ENCODE measurements at places on chromosomes 16 and 17. TPM values are rescaled to one million over a fixed set of nuclear protein-coding genes. Genes with fewer than 3 reads are reported as not detected.
A peak's percentile ranks its signal among the peaks of the same experiment; 100 is the strongest.

DNA sequence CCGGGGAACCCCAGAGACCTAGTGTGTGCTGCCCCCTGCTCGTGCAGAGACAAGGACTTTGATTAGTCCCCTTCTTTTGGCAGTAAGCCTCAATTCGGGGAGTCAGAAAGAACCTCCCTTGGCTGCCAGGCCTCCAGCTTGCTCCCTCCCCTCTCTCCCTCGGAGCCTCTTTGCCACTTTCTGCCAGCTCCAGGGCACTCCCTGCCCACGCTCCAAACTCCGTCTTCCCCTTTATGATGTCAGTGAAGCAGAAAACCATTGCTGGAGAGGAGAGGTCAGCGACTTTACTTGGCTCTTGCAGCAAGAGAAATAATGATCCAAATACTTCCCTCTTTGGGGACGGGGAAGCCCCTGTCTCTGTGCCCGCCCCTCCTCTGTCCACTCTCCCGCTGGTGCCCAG is 28.1 kb downstream of the TTYH2 start:
- DNase-seq, result peak; percentile 46

GRCh38 chr16:57194512-57194911 is 8.4 kb downstream of the RSPRY1 start:
- DNase-seq, result peak; percentile 93

- DNase-seq, result no peak
Observed at GRCh38 chr16:68219725-68220351, 16.1 kb downstream of the ESRP2 start.

DNA sequence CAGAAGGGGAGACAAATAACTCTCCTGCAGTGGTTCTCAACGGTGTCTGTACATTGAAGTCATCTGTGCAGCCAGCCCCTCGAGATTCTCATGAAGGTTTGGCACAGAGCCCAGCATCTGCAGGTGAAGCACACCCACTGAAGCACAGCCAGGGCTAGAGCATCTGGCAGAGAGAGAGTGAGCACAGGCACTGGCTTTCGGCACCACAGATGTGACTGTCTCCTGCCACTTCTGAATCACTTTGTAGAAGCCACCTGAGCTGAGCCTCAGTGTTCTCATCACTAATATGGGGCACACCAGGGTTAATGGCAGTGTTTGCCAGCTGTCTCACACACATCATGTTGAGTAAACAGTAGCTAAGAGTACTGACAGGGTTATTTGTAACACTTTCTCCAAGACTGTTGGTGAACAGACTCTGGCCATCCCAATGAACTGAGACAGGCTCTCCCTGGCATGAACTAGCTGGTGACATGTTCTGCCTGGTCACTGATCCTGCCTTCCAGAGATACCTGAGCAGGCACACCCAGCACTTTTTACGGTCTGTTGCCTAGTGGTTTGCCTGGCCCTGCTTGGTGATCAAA is 10.9 kb downstream of the HSPB9 start:
- no peak for DNase-seq

DNA sequence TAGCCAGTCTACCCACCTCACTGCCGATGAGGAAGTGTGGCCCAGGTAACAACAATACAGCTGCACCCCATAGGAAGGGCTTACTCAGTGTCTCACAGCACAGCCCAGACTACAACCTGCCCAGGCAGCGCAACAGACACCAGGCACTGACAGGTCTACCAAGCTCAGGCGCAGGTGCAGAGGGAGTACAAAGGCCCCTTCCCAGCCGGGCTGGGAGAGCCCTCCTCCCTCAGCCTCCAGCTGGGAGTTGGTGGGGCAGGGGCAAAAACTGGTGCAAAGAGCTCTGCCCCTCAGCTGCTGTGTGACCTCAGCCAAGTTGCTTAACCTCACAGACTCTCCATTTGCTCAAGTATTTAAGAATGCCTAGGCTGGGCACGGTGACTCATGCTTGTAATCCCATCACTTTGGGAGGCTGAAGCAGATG is 112.6 kb upstream of the LHX1 start:
- no peak for DNase-seq

The TOX3 gene
- 3.9 TPM for total RNA-seq

GRCh38 chr17:73901661-73902415 is 257.6 kb upstream of the SDK2 start:
- peak; percentile 31 for DNase-seq

DNA sequence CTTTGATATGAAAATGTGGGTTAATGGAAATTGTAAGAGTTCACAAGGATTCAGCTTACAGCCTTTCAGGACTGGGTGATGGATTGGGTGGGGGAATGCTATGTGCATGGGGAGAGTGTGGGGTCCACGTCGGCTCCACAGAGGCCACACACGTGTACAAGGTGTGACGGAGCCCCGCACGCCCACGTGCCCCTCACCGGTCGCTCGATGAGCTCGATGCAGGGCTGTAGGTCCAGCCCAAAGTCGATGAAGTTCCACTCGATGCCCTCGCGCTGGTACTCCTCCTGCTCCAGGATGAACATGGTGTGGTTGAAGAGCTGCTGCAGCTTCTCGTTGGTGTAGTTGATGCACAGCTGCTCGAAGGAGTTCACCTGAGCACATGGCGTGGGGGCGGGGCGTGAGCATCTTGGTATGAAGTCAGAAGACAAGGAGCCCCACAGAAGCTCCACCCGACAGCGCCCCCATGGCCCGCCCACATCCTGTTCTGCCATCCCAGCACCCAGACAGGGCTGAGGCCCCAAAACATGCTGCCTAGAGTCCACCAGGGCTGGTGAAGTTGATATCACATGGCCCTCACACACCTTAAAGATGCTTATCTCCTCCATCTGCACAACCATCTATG is 99.1 kb downstream of the MYH11 start:
- DNase-seq, result no peak

DNA sequence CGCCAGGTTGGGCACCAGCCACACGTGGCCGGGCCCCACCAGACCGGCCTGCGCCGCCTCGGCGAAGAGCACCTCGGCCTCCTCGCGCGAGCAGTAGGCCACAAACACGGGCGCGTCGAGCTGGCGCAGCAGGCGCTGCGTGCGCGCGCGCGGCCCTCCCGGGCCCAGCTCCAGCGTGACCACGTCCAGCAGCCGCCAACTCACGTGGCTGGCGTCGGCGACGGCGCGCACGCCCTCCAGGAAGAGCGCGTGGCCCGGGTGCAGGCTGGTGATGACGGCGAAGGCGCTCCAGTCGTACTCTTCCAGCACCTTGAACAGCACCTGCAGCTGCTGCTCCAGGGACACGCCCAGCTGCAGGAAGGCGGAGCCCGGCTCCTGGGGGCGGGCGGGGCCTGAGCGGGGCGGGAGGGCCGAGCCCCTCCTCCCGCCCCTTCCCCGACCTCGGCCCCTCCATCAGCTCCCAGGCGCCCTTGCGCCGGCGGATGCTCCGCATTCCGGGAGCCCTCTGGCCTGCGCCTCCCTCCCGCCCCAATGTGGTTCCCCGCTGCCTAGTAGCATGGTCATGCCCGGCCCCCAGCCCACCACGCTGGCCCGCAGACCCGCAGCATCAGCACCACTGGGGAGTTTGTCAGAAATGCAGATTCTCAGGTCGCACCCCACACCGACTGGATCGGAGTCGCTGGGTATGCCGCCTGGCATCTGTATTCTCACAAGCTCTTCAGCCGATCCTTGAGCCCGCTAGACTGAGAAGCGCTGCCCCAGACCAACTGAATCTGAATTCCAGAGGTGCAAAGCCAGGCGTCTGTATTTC is 7.2 kb downstream of the GRIN2C start:
- no peak for DNase-seq

DNA sequence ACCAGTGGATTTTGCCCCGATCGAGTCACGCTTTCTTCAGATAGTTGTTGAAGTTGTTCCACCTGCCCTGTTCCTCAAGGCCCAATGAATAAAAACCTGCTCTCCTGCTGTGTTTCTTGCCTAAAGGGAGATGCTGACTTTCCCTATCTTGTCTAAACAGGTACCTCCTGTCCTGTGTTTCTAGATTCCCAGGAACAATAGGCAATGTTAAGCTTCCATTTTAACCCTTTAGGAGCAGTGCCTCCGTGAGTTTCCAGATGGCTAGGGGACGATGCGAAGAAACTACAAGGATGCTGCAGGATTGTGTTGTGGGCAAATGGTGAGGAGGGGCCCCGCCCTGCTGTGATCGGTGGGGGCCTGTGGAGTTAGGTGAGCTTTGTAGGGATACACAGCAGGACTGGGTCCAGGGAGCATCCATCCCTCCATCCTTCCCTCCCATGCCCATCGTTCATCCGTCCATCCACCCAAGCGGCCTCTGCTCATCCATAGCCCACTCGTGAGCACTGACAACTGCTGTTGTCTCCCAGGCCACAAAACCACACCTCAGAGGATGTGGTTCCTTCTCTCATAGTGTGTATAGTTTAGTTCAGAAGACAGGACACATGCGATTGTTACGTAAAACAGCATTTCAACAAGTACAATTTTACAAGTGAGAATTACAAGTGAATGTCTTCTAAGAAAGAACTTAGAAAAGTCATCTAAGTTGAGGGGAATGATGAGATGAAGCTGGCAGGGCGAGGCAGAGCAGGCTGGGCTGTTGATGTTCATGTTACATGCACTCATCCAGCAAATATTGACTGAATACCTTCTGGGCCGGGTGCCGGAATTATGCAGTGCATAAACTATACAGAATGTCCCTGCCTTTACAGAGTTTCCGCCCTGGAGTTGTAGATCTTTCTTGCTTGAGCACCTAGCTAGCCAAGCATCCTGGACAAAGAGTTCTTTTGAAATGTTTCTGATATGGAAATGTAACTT is 5.2 kb downstream of the ARSG start:
- DNase-seq, result no peak

The KPNB1 gene
- total RNA-seq, result 163 TPM

The C17orf113 gene
- total RNA-seq, result 1.2 TPM

The PDE6G gene
- not detected for total RNA-seq

The DOC2A gene
- 0.48 TPM for total RNA-seq

GRCh38 chr17:45425984-45426413 is 6.7 kb downstream of the ARHGAP27 start:
- no peak for DNase-seq

GRCh38 chr17:21200590-21201297 is 13.2 kb downstream of the TMEM11 start:
- no peak for DNase-seq

- DNase-seq, result no peak
Observed at GRCh38 chr16:12253731-12254130, 277.2 kb downstream of the SNX29 start.

DNA sequence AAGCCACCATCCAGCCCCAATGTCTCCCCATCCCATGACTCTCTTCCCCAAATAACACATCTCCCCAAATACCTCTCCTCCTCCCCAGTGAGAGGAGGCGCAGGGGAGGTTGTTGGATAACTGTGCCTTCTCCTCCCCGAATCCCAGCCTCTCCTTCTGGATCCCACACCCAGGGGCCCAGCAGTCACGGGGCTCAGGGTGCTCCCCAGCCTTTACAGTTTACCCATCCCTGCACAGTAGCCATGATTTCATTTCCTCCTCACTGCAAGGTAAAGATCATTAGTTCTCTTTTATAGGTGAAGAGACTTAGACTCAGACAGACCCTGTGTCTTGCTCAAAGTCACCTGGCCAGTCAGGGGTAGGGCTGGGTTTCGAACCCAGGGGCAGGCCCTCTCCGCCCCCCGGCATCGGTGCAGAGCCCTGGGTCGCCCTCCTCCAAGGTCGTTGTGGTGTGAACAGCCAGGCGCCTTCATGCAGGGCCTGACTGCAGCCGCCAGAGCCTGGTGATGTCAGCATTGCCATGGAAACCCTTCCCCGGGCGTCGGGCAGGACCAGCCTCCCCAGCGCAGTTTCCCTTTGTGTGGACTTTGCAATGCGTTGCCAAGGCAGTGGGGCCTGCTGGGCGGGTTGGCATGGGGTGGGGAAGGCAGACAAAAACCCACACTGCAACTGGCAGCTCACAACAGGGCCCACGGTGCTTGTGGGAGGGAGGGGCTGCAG is 53.3 kb upstream of the TOB1 start:
- peak; percentile 98 for DNase-seq

- DNase-seq, result peak; percentile 20
Observed at GRCh38 chr16:30602616-30603277, 7.4 kb downstream of the ZNF689 start.

DNA sequence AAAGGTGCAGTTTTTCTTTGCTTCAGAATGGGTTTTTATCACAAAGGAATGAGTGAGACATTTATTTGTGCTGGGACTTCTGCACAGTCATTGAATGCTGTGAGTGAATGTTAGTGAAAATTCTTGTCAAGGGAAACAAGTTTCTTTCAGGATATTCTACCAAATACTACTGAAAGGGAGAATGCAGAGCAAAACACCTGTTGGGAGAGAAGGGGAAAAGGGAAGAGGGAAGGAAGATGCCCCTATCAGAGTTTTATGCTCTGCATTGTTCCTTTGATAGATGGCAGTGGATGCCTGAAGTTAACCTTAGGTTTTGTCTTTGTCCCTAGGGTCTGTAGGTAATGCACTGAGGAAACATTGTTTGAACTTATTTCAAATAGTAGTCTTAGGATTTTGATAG is 3.1 kb downstream of the GGNBP2 start:
- no peak for DNase-seq

GRCh38 chr16:14454391-14454790 is 175.7 kb downstream of the PARN start:
- no peak for DNase-seq

The GDPD1 gene
- total RNA-seq, result not detected

The GLTPD2 gene
- not detected for total RNA-seq

DNA sequence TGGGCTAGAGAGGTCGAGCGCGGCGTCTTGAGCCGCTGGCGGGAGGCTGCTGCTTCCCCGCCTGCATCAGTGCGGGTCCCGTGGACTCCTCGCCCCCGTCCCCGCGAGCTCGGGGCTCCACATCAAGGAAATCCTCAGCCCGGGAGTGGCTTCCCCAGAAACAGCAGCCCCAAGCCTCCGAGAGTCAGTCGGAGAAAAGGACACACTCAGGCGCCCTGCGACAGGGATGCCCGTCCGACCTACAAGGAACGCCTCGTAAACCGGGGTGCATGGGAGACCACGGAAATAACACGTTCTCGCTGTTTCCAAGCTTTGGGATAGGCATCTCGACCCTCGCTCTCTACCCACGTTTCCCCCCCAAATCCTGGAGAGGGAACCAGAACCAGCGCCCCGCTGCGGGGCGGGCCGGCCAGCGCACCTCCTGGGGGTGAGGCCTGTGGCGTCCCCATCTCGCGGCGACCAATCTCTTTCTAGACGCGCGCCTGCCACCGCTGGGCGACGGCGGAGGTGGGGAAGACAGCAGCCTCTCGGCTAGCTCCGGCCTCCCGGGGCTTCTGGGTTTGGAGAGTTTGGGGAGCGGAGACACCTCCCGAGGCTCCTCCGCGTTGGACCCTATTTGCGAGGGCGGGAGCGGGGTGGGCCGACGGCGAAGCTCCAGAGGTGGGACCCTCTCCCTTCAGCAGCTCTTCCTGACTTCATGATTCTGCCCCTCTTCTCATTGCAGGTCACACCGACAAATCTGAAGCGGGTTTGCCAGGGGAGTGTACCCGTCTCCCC is 759 bp upstream of the TP53I13 start:
- peak; percentile 45 for DNase-seq
